ENCODE measurements at places on chromosomes 1 and 21.

GRCh38 chr1:203041351-203041932, 15.2 kb downstream of the PPFIA4 start:
- DNase-seq = no peak

DNA sequence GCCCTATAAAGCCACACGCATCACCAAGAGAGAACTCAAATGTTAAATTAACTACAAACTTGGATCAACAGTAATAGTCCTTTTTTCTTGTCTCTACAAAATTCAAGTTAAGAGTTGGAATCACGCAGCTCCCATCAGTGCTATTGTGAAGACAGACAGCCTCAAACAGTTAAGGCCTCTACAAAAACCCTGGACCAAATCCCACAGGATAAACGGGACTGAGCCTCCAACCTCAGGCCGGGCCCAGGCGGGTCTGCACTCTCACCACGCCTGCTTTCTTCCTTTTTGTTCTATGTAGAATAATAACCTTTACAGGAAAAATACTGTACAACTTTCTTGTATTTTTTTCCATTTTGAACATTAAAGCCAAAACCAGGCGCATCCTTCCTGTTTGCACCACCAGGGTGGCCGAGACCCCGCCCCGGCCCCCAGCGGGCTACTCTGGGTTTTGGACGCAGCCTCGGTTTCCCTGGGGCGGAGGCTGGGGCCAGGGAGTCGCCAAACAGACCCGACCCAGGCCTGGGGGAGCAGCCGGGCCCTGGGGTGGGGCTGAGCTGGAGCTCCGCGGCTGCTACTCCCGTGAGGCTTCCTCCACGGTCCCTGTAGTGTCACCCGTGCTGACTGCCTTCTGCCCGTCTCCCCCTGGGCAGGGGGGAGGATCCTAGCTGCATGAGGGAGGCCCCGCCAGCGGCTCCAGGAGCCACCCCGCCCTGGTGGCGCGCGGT, 158.4 kb downstream of the CASZ1 start:
- no peak for DNase-seq

DNA sequence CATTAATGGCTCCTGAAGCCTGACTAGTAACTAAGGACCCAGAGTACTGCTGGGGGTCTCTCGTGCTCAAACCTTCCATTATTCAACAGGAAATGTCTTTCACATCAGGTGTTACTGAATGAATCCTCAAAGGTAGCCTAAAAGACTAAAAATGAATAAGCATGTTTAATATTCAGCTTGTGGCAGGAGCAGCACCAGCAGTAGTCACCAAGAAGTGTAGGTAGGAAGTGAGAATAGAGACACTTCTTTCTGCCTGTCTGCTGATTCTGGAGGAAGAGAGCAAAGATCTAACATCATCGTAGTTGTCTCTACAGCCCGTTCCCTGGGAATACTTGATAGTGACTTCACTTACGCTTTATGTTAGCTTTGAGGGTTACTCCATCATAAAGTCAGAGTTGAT, 7.6 kb upstream of the SLC30A1 start:
- DNase-seq = no peak

- DNase-seq = no peak
Measured at GRCh38 chr1:200338451-200338850, 71.4 kb downstream of the ZNF281 start.

DNA sequence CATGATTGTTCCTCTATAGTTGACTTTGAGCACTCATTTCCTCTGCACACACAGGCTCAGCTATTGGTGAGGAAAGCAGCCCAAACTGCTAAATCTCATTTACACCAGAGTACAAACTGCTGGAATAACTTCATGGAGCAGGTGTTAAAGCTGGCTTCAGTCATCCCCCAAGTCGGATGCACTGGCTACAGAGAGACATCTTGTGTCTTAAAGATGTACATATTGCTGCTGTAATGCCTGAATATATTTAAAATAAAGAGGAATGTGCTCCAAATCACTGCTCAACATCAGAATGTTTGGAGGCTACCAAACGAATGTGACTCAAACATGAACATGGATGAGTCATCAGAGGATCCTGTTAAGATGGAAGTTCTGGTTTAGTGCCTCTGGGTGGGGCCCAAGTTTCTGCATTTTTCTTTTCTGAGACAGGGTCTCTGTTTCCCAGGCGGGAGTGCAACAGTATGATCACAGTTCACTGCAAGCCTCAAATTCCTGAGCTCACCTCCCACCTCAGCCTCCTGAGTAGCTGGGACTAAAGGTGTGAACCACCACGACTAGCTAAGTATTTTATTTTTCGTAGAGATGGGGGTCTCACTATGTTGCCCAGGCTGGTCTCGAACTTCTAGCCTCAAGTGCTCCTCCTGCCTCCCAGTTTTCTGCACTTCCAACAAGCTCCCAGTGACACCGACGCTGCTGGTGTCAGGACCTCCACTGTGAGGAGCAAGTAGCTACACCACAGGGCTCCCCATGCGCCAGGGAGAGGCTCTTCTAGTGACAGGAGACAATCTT, 79.0 kb upstream of the KRTAP19-8 start:
- no peak for DNase-seq
